ENCODE measurements at places on chromosomes 1 and 21.

- DNase-seq, result no peak
These were observed 285.5 kb downstream of the VAV3 start for GRCh38 chr1:107679411-107679953.

GRCh38 chr1:62689524-62689923 is 1.3 kb upstream of the DOCK7 start:
- no peak for DNase-seq

- DNase-seq, result no peak
These were observed 71.8 kb downstream of the PBX1 start for GRCh38 chr1:164630626-164631396.

- DNase-seq, result no peak
These were observed 44.7 kb upstream of the LRP8 start for GRCh38 chr1:53372501-53372951.

Measured in right hindlimb (tissue), 1 donor.